ENCODE measurements at places on chromosomes 5 and 9.

DNA sequence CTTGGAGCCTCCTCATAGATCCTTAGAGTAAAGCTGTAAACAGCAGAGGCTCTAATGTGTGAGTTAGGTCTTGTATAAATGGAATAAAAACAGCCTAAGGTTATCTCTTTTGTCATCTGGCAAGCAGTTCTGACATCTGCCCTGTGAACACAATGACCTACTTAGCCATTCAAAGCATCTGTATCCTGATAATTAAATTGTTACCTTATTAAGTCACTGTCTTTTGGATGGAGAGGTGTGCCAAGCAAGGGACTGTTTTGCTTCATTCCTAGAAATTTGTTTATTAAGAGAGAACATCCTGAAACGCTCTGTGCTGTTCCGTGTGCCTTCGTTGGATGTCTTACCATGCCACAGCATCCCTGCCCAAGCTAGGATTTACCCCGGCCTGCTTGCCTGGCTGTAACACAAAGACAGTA lies 1.5 kb downstream of the LSM11 start:
- no peak for DNase-seq

- DNase-seq, result no peak
Observed at GRCh38 chr5:43514471-43514815, 505 bp downstream of the C5orf34 start.

DNA sequence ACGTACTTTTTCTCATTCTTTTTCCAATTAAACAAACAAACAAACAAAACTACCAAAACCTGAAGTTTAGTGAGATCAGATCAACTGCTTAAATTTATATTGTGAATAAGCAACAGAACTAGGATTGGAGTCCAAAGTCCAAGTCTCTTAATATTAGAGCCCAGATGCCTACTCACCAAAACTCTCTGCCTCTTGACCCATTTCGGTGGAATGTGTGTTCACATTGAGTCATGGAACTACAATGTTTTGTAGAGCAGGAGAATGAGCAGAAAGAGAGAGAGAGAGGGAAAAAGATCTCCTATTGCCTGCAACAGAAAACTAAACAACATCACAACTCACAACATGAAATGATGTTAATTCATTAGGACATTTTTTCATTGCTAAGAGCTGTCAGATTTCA lies 751.1 kb downstream of the TLR4 start:
- DNase-seq, result no peak

DNA sequence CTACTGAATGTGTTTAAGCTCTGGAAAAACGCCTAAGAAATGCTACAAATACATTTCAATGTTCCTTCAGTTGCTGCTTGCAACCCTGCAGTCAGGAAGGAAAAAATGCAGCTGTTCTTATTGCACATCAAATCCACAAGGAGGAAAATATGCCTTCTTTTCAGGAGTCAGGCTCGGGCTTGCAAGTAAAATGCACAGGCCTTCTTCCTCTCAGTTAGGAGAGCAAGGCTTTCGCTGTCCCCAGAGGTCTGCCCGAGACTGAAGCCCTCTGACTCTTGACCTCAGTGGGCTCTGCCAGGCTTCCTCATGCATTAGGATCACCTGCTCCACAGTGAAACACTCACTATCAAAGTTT lies 899 bp upstream of the SHC3 start:
- no peak for DNase-seq

- no peak for DNase-seq
Observed at GRCh38 chr9:78132701-78133058, 101.1 kb upstream of the GNAQ start.

GRCh38 chr9:107281922-107282667 lies 984 bp upstream of the RAD23B start:
- DNase-seq, result no peak

DNA sequence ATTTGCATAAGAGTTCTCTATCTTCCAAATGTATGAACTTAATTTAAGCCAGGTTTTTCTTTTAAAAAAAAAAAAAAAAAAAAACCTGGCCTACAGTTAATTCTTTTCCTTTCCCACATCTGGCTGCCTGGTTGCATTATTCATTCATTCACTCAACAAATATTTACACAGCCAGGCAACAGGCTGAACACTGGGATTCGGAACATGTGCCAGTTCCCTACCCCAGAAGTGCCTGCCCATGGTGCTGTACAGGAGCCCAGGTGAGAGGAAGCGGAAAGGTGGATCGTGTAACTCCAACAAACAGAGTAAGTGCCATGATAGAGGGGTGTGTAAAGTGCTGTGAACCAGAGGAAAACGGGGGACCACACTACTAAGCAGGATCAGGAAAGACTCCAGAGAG lies 93.6 kb downstream of the CDK5RAP2 start:
- DNase-seq, result no peak

GRCh38 chr9:77968506-77968905 lies 63.1 kb downstream of the GNAQ start:
- no peak for DNase-seq

GRCh38 chr5:137142764-137143605 lies 356.1 kb downstream of the SPOCK1 start:
- DNase-seq, result no peak

- DNase-seq, result no peak
Observed at GRCh38 chr9:83596899-83597504, 25.9 kb upstream of the IDNK start.

- DNase-seq, result no peak
Observed at GRCh38 chr9:35698231-35698630, 8.5 kb upstream of the TPM2 start.

DNA sequence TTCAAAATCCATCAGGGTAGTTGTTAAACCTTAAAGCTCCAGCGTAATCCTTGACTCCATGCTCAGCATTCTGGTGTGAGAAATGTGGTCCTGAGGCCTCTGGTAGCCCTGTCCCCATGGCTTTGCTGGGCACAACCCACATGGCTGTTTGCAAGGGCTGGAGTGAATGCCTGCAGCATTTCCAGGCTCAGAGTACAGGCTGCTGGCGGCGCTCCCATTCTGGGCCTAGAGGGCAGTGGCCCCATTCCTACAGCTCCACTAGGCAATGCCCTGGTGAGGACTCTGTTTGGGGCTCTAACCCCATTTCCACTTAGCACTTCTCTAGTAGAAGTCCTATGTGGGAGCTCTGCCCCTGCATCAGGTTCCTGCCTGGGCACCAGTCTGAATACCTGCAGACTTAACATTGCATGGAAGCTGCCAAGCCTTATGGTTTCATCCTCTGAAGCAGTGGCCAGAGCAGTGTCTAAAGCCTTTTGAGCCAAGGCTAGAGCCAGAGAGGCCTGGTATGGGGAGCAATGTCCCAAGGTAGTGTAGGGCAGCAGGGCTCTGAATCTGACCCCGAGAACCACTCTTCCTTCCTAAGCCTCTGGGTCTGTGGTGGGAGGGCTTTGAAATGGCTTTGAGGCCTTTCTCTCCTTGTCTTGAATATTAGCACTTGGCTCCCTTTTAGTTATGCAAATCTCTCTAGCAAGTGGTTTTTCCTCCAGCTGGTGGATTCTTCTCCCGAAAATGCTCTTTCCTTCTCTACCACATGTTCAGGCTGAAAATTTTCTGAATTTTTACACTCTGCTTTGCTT lies 5.8 kb upstream of the ALDH1A1 start:
- DNase-seq, result no peak

DNA sequence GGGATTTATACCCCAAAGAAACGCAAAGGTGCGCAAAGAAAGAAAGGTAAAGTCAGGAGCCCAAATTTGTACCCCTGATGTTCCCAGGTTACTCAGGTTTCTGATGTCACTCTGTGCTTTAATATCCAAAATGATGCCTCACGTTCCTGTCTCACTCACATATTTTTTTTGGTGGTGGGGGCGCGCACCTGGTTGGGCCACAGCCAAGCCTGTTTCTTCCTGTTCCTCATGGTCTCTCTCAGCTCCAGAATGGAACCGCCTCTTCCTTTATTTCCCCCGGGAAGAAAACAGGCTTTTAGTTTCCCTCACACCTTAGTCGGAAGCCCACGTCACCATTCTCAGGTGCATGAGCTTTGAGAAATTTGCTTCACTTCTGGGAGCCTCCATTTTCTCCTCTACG lies 118.3 kb upstream of the BOD1 start:
- no peak for DNase-seq

DNA sequence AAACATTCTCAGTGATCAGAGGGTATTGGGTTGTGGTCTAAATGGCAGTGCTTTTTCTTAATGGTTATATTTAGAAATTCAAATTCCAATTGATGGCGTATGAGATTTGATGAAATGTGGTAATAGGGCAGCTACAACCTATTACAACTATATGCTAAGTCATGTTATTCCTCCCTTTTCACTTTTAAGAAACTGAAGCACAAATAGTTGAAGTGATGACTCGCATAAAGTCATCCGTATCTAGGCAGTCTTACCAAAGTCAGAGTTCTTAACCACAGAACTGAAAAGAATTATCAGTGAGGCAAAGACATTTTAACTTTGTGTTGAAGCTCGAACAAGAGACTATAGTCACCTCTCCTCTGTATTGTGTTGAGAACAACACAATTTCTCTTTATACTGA lies 28.2 kb downstream of the C9orf152 start:
- DNase-seq, result no peak

DNA sequence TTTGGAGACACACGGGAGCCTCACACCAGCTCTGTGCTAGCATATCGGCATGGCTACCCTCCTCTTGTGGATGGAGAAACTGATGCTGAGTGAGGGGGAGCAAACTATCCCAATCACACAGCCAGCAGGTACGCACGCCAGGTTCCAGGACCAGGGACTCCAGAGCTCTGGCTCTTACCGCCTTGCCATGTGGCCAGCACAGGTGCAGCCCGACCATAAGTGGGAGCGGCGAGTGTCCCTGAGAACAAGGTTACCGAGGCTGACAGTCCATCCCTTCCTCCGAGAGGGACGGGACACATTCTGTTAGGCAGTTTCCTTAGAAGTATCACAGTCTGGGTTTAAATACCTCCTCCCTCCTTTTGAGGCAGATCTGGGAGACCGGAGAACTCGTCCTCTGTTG lies 86.0 kb downstream of the PAX5 start:
- no peak for DNase-seq

DNA sequence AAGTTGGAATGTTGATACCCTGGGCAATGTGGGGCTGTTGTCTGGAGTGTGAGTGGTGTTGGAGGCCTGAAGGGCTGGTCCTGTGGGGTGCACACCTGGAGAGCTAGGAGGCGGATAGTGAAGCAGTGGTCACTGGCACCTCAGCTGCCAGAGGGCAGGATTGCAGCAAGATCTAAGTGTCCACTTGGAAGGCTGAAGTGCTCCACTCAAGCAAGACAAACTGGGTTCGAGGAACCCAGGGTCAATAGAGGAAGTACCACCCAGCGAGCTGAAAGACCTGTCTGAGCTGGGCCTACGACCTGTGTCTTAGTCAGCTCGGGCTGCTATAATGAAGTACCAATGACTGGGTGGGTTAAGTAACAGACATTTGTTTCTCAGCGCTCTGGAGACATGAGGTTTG lies 39.7 kb upstream of the TJP2 start:
- DNase-seq, result no peak

DNA sequence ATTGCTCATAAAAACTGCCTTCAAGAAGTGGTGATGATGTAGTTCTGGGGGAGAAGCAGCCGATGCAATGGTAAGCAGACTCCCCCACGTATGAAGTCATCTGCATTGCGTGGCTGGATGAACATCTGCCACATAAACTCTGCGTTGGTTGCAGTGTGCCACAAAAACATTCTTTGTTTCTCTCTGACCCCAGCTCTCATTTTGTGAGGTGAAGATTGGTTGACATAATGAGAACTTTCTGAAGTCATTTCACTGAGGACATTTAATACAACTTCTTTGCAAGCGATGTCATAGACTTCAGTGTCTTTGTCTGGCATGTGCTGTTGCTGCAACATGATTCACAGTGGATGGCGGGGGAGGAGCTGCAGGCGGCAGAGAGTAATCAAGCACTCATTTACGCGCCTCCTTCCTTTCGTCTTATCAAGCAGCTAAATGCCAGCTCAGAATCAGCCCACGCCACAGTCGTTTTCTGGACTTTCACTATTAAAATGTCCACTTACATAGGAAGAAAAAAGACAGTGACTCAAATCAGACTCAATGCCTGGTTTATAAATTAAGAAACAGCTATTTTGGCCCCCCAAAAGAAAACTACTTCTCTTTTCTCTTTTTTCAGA lies 91.5 kb upstream of the NFIL3 start:
- DNase-seq, result no peak

GRCh38 chr9:127896395-127897192 lies 2.8 kb downstream of the ST6GALNAC6 start:
- DNase-seq, result no peak

- no peak for DNase-seq
Observed at GRCh38 chr5:133251296-133252132, 199.7 kb downstream of the HSPA4 start.

DNA sequence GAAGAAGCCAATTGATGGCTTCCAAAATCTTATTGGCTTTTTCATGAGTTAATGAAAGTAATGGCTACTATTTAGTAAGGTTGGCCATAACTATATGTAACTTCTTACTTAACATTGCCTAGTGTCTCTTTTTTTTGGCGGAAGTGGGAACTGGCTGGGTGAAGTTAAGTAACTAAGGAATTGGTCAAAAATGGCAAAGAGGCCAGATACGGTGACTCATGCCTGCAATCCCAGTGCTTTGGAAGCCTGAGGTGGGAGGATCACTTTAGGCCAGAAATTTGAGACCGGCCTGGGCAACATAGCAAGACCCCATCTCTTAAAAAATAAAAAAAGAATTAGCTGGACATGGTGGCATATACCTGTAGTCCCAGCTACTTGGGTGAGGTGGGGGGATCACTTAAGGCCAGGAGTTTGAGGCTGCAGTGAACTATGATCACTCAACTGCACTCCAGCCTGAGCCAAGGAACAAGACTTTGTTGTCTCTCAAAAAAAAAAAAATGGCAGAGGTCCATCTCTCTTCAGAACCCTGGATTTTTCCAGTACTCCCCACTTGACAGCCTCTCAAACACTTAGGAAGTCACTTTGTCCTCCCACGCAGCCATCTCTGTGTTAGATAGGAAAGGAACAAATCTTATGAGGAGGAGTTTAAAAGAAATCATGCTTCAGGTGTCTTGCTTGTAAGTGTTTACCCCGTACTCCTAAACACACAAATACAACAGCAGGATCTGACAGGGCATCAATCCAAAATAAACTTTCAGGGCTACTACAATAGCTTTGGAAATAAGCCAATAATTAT lies 75.7 kb downstream of the TEK start:
- DNase-seq, result no peak

DNA sequence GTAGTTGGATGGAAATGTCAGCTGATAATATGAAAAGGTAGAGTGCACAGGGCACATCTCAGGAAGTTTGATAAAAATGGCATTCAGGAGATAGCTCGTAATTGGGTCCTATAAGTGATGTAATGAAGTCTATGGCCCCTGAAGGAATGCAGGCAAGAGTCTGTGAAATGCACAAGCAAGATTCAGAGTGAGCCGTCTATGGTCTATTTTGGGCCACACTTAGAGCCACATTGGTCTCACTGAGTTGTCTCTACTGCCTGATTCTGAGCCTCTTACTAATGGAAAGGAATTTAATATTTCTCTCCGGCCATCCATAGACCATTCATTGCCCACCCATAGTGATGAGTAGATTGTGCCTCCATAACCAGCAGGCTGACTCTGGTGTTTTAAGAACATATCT lies 111.3 kb upstream of the KCNN2 start:
- no peak for DNase-seq
